ENCODE measurements at places on chromosomes 11 and 22. TPM values are rescaled to one million over a fixed set of nuclear protein-coding genes. Genes with fewer than 3 reads are reported as not detected.

Gene APOBEC3G
- 2.2 TPM for total RNA-seq

DNA sequence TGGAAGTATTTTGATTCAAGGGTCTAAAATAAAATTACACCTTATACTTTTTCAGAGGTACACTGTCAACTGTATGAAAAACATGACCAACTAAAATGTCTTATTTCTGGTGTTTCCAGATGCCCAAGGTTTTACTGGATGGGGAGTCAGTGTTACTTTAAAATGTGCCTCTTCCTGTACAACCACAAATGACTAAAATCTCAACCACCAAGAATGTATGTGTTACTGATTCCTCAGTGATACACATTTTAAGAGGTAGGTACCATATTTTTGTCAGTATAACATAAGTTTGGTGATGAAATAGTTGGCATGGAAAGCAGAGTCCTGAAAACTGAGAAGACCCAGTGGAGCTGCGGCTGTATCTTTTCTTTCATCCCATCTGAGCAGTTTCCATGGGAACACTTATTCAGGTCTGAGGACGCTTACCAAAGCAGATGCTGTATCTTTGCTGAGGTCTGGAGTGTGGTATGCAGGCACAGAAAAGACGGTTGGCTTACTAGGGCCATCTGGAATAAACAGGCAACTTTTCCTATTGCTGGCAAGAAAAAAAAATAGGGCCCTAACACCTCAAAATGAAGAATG, 21.2 kb upstream of the TP53AIP1 start:
- H3K4me1 ChIP-seq: peaks cover 9% of the 10 kb centered on the region
- H3K27ac ChIP-seq: no peak overlapping the region

DNA sequence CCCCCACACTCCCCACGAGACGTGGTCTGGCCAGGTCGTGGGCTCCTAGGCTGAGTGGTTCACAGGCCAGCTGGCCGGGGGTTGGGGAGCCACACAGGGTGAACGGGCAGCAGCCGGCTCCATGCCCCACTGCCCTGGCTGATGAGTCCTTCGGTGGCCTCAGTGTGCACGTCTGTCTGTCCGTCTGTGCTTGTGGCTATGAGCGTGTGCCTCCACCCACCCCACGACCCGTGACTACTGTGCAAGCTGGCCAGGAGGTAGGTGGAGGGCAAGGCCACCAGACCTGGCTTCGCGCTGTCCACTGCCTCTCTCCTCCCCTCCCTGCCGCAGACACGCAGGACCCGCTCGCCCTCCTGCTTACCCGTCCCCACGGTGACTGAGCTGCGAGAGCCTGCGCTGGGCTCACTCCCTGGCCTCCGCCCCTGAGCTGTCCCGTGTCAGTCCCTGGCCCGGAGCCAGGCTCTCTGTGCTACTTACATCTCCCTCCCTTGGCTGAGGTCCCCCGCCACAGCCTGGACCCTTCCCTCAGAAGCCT, 14.1 kb downstream of the CSDC2 start:
- H3K4me1 ChIP-seq: no peaks in the 10 kb centered on the region
- no peak overlapping the region for H3K27ac ChIP-seq
- H3K27me3 ChIP-seq: no peaks in the 10 kb centered on the region

DNA sequence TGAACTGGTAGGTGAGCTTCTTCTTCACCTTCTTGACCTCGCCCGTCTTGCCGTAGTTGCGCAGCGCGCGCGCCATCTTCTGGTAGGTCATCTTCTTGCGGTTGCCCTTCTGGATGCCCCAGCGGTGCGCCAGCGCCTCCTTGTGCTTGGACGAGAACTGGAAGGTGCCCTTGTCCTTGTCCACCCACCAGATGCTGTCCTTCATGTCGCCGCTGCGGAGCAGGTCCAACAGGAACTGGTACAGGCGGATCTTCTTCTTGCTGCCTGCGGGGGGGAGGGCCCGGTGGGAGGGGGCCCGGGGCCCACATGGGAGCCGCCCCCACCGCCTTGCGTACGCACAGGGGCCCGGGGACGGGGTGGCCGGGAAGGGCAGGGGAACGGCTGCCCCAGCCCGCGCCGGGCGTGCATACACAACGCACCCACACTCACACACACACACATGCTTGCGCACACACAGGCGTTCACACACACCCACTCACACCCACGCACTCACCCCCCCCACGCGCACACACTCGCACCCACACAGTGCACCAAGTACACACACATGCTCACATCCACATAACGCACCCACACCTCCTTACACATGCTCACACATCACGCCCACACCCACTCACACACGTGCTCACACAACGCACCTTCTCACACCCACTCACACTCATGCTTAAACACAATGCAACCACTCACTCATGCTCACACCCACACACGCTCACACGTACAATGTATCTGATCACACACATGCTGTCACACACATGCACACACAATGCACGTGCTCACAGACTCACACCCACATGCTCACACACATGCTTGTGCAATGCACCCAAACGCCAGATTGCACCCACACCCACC, 3.0 kb upstream of the MYBPC3 start:
- peak overlapping the region; percentile 66 for H3K4me3 ChIP-seq
- H3K36me3 ChIP-seq: no peaks in the 10 kb centered on the region
- H3K27ac ChIP-seq: no peak overlapping the region
- H3K27me3 ChIP-seq: no peaks in the 10 kb centered on the region
- peak; percentile 99 for DNase-seq
